ENCODE measurements at places on chromosomes 2 and 18.

- DNase-seq, result no peak
Observed at GRCh38 chr2:46983065-46983801, 67.6 kb upstream of the MCFD2 start.

DNA sequence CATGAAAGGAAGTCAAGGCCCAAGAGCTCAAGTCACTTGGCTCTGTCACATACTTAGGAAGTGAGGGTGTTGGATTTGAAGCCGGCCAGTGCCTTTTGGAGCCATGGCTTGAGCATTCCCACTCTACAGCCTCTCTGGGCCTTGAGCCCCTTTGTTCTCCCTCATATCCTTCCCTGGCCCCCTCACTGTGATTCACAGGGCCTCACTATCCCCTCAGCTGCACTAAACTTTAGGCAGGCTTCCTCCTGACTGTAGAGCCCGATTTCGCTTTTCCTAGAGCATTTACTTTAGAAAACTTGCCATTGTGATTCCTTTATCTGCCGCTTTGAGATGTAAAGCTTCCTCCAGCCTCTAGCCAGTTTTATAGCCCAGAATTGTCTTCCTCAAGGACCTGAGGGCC is 107.6 kb downstream of the FBXO15 start:
- no peak for DNase-seq

- DNase-seq, result peak; percentile 87
Observed at GRCh38 chr2:217903859-217904613, 98.8 kb downstream of the TNS1 start.

- peak; percentile 58 for DNase-seq
Observed at GRCh38 chr2:196337208-196337953, 166.0 kb upstream of the STK17B start.

DNA sequence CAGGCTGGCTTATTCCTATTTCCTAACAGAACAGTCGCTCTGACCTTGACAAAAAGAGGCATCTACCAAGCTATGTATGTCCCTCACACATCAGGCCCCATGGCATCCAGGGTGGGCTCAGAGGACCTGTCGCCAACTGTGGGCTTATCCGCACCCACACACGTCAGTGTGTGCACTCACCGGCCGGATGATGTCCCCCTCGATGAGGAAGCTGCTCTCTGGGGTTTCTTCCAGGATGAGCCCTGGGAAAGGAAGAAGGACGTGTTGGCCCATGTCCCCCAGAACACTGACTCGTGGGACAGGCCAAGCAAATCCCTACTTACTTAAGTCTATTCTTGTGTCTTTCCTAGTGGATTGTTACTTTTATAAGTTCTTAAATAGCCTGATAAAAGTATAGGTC is 3.1 kb downstream of the ASTL start:
- no peak for DNase-seq

- DNase-seq, result no peak
Observed at GRCh38 chr18:3283908-3284307, 22.0 kb downstream of the MYL12B start.

GRCh38 chr18:78406743-78407465 is 572.7 kb upstream of the SALL3 start:
- no peak for DNase-seq

- DNase-seq, result no peak
Observed at GRCh38 chr2:33588232-33588631, 10.9 kb downstream of the FAM98A start.

- DNase-seq, result peak; percentile 13
Observed at GRCh38 chr2:130759906-130760753, 4.8 kb downstream of the AMER3 start.

DNA sequence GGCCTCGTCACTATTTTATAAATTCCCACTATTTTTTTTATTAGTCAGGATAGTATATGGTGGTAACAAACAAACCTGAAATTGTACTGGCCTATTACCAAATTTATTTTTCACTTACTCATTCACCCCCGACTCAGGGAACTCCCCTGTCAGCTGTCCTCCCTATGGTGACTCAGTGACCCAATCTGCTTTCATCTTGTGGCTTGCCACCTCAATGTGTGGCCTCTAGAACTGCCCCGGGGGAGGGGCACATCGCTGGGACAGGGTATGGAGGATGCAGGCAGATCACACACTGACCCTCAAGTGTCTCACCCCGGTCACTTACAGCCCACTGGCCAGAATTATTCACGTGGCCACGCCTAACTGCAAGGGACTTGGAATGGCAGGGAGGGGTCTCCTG is 71.6 kb downstream of the ACTR2 start:
- peak; percentile 70 for DNase-seq

- no peak for DNase-seq
Observed at GRCh38 chr18:24026457-24026856, 11.9 kb downstream of the TTC39C start.

DNA sequence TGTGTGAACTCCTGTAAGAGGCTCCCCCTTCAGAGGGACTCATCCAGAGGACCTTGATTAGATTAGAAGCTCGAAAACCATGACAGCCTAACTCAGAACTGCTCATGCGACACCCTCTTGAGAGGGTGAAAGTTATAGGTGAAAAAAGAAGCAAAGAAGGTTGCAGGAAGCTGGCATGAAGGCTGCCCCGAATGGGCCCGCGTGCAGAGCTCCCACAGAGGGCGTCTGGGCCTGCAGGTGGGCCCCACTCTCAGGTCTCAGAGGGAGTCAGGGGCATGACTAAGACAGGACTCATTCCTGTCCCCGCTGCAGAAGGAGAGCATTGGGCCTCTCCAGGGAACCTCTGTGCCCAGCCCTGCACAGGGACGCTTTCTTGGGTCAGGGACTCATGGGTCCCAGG is 235.4 kb downstream of the EIPR1 start:
- no peak for DNase-seq

- no peak for DNase-seq
Observed at GRCh38 chr2:152658221-152658620, 59.0 kb downstream of the PRPF40A start.

- DNase-seq, result no peak
Observed at GRCh38 chr2:210616074-210616473, 59.7 kb downstream of the CPS1 start.

DNA sequence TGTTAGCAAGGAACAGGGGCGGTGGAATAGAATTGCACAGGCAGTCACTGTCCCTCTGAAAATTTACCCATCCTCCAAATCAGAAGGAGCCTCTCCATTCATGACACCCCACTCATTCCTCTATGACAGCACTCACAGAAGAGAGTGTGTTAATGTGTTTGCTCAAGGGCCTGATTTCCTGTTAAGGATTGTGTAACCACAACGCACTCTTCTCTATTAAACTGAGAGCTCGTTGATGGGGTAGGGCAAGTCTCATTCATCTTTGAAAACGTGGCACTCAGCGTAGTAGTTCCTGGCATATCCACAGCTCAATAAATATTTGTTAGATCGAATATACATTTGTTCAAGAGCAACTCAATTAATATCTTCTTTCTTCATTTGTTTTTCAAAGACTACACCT is 106.4 kb downstream of the VAPA start:
- no peak for DNase-seq

DNA sequence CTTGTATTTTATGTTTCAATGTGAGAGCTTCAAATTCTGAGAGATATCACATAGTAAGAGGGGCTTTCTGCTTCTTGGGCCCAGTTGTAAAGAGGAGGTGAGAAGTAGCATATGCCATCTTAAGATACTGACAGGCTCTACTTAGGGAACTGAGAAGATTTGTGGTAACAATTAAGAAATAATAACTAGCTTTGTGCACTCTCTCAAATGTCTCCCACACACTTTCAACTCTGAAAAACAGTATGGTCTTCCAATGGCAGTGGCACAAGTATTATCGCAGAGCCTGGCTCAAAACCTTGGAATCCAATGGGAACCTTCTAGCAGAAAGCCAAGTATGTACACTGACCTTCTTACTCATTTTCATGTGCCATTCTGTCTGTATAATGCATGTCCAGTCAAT is 80.3 kb upstream of the FAM237A start:
- peak; percentile 3 for DNase-seq

DNA sequence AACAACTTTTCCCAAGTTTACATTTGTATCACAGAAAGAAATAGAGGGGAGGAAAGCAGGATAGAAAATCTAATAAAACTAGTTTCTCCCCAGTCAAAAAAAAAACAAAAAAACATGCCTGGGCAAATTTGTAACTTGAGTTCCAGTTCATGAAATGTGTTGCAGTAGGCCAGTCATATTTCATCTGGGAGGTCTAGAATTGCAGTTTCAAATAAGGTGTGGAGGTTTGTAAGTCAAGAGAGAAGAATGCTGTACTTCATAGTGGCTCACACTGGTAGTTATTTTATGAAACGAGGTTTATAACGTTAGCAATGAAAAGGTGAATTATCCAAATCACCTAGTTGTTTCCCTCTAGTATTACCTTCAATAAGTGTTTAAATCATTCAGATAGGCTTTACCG is 1313.9 kb upstream of the SLC39A10 start:
- no peak for DNase-seq

GRCh38 chr2:3635171-3635974 is 22.6 kb upstream of the ALLC start:
- no peak for DNase-seq

DNA sequence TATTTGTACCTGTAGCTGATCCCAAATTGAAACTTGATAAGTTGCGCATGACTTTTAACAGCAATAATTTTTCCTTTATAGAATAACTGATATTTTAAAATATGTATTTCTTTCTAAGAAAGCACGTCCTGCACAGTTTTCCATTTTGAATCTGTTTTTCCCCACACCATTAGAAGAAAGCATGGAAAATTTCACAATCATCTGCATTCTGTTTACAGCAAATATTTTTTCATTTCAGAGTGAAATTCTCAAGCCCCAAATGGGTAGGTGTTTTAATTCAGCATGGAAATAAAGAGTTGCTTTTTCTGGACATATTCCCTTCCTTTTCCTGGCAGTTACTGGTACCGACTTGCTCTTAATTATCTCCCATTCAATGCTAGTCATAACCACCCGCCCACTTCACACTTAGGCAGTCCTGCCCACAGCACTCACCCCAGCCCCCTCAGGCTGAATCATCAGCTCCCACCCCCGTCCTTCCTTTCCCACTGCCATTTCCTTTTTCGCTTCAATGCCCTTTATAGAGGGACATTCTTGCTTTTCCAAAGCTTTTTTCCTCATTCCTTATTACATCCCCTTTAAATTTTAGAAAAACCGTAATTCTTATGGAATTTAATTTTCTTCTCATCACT is 89.2 kb upstream of the GLS start:
- peak; percentile 66 for DNase-seq

- DNase-seq, result no peak
Observed at GRCh38 chr2:235097196-235097595, 145.4 kb downstream of the SH3BP4 start.

- no peak for DNase-seq
Observed at GRCh38 chr18:44732599-44732998, 51.9 kb downstream of the SETBP1 start.

DNA sequence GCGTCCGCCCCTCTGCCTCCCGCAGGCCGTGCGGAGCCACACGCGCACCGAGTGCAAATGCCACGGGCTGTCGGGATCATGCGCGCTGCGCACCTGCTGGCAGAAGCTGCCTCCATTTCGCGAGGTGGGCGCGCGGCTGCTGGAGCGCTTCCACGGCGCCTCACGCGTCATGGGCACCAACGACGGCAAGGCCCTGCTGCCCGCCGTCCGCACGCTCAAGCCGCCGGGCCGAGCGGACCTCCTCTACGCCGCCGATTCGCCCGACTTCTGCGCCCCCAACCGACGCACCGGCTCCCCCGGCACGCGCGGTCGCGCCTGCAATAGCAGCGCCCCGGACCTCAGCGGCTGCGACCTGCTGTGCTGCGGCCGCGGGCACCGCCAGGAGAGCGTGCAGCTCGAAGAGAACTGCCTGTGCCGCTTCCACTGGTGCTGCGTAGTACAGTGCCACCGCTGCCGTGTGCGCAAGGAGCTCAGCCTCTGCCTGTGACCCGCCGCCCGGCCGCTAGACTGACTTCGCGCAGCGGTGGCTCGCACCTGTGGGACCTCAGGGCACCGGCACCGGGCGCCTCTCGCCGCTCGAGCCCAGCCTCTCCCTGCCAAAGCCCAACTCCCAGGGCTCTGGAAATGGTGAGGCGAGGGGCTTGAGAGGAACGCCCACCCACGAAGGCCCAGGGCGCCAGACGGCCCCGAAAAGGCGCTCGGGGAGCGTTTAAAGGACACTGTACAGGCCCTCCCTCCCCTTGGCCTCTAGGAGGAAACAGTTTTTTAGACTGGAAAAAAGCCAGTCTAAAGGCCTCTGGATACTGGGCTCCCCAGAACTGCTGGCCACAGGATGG is 7.1 kb upstream of the WNT10A start:
- DNase-seq, result no peak

DNA sequence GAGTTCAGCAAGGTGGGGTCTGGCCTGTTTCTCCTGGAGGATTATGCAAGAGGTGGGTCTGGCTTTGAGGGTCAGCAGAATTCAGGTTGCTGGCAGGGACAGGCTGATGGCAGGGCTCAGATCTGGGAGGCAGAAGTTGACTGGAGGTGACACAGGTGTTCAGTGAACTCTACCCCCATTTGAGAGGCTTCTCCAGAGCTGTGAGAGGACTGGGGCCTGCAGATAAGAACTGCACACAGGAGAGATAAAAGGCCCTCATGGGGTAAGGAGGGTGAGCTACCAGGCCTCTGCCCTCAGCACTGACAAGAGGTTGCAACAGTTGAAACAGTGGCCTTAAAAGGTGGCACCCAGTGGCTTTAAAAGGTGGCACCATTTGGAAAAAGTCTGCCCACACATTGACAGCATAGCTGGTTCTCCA is 13.1 kb downstream of the MOCOS start:
- no peak for DNase-seq

DNA sequence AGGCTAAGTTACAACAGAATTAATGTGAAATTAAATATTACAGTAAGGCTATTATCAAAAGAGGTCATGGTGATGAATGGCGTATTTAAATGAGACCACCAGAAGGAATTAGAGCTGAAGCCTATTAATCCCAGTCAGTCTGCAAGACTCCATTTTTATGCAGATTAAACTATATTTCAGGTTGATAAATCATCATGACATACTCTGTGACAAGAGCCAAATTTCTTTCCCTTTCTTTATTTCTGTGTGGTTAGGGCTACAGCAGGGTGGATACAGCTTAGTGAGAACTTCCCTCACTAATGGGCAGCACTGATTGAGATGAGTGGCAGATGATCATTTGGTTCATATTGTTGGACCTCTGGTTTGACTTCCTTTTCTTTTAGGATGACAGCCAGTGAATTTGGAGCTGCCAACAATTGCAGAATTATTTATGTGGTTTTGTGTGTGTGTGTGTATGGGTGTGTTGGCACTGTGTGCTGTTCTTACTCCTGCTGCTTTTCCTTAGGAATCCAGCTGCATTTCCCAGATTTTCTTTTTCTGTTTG is 481.3 kb downstream of the PIK3C3 start:
- no peak for DNase-seq

DNA sequence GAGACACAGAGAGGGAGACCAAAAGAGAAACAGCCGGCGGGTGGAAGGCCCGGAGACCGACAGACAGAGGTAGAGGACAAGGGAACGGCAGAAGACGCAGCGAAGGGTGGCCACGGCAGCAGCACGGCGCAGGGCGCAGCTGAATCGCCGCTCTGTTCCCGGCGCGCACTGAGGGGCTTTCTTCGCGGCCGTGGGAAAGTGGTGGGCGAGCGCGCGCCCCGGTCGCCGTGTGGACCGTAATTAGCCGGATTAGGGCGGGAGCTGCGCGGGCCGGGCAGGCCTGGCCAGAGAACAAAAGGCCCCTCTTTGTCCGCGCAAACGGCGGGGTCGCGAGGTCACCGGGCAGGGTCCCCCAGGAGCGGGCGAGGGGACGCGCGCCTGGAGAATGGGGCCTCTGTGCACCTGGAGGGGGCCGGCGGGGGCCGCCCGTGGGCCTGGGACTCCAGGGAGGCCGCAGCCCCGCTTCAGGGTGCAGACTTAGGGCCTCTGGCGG is 158.3 kb downstream of the ZFP36L2 start:
- no peak for DNase-seq

GRCh38 chr2:84906108-84906899 is 848 bp downstream of the TMSB10 start:
- no peak for DNase-seq

- DNase-seq, result no peak
Observed at GRCh38 chr18:73707035-73707434, 440.6 kb downstream of the FBXO15 start.
